Stimulated activated CD4-positive, alpha-beta T cell treated with anti-CD3 and anti-CD28 coated beads, TNF-alpha, amount 100 ng/mL, for 1 hour (primary cell): ENCODE measurements at places on chromosomes 3 and 15.

DNA sequence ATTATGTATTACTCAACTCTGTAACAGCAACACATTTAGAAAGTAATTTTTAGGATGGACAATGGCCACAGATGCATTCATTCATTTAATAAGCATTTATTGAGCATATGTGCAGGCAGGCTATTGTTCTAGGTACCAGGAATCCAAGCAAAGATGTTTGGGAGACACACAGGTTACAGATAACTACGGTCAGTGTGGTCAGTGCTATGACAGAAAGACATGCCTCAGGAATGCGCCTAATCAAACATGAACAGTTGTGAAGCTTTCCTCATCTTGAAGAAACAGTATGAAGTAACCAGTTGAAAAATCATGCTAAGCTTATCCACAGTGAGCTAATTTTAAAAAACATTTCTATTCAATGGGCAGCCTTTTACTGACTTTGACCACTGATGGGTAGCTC, 155.4 kb upstream of the CCDC54 start:
- no peak for DNase-seq

GRCh38 chr3:188287339-188287738, 133.4 kb downstream of the LPP start:
- no peak for DNase-seq

DNA sequence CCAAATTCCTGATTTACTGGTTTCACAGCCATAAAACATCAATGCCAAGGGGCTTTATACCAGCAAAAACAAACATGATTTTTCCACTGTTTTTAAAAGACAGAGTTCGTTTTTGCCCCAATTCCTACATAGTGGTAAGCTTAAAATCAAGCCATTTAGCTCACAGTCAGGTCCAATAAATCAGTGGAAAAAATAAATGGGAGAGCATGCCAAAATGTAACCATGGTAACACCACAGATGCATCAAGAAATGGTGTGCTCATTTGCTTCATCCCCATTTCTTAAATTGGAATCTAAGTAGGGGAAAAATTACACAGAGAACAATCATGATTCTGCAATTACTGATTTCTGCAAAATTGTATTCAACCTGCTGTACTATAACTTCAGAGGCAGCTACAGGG, 418.8 kb downstream of the MAGI1 start:
- no peak for DNase-seq

- no peak for DNase-seq
Measured at GRCh38 chr15:77657634-77658238, 25.0 kb upstream of the LINGO1 start.
